ENCODE measurements at places on chromosomes 11 and 22. TPM values are rescaled to one million over a fixed set of nuclear protein-coding genes. Genes with fewer than 3 reads are reported as not detected.

EMID1 gene
- total RNA-seq = 9.6 TPM

MMP13 gene
- not detected for total RNA-seq

TSPAN4 gene
- 104 TPM for total RNA-seq

C22orf31 gene
- not detected for total RNA-seq

SLC39A13 gene
- 80.6 TPM for total RNA-seq

OR2D2 gene
- total RNA-seq = 0.60 TPM

All from kidney (tissue), 22 donors.